Neural crest cell (in vitro differentiated cells): ENCODE measurements at places on chromosomes 5 and 9. TPM values are rescaled to one million over a fixed set of nuclear protein-coding genes. Genes with fewer than 3 reads are reported as not detected.
A peak's percentile ranks its signal among the peaks of the same experiment; 100 is the strongest.

- DNase-seq: no peak
Observed at GRCh38 chr9:6098431-6098830, 83.0 kb upstream of the RANBP6 start.

NDST1 gene
- 108 and 112 TPM in 2 replicates for total RNA-seq

GRCh38 chr5:79931409-79931808, 59.7 kb downstream of the MTX3 start:
- DNase-seq: no peak

AGXT2 gene
- not detected in 2 replicates for total RNA-seq

- no peak for DNase-seq
Observed at GRCh38 chr9:129731477-129732085, 21.3 kb downstream of the PTGES start.

DNA sequence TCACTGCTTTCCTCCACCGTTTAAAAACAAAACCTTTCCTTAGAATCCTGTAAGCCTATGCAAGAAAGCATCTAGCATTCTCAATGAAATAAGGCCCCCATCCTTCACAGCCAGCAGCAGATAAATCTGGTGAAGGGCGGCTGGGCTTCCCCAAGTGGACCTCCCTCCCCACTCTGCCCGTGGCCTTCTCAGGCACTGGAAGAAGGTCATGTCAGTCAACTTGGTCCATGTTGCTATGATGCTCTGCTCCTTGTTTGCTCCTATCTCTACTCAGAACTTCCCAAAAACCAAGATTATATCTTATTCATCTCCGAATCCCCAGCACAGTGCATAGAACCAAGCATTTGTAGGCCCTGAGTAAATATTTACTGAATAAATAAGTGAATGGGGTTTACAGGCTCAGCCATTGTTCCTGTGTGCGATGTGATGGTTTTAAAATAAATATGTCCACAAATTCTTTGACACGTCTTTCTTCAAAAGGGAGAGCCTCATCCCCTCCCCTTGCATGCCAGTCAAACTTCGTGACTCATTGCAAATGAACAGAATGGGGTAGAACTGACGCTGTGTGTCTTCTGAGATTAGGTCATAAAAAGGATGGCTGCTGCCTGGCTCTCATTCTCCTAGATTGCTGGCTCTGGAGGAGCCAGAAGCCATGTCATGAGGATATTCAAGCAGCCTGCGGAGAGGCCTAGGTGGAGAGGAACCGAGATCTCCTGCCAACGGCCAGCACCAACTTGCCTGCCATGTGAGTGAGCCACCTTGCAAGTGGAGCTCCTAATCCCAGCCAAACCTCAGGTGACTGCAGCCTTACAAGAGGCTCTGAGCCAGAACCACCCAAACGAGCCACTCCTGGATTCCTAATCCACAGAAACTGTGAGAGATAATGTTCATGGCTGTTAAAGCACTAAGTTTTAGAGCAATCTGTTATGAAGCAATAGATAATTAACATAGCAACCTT, 70.5 kb downstream of the MED27 start:
- no peak for DNase-seq

GRCh38 chr5:151139015-151139414, 18.6 kb downstream of the ANXA6 start:
- no peak for DNase-seq

GRIA1 gene
- total RNA-seq: 1.2 and 1.6 TPM in 2 replicates

DNA sequence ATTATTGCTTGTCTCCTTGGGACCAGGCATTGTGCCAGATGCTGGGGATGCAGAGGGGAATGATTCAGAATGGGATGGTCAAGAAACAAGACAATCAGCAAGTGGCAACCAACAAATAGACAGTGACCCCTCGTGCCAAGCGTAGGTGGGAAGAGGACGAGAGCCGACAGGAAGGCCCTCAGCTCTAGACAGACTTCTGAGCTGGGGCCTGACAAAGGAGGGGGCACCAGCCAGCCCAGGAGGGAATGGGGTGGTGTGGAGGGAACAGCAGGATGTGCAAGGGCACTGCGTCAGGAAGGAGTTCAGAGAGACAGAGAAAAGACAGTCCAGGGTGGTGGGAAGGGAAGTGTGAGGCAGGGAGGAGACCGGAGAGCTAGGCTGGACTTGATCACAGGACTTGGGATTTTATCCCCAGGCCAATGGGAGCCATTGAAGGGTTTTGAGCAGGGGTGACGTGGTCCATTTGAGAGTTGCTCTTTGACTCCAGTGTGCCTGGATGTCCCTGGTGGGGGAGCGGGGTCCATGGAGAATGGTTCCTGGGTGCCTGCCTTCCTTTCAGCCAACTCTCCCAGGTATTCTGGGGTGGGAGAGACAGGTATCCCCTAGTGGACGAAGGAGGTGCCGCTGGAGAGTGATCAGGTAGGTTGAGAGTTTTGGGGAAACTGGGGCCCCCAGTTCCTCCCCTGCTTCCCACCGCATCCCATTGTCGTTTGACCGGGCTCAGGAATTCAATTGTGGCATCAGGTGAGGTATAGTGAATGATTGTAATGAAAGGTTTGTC, 79.3 kb upstream of the ZNF618 start:
- DNase-seq: no peak

DNA sequence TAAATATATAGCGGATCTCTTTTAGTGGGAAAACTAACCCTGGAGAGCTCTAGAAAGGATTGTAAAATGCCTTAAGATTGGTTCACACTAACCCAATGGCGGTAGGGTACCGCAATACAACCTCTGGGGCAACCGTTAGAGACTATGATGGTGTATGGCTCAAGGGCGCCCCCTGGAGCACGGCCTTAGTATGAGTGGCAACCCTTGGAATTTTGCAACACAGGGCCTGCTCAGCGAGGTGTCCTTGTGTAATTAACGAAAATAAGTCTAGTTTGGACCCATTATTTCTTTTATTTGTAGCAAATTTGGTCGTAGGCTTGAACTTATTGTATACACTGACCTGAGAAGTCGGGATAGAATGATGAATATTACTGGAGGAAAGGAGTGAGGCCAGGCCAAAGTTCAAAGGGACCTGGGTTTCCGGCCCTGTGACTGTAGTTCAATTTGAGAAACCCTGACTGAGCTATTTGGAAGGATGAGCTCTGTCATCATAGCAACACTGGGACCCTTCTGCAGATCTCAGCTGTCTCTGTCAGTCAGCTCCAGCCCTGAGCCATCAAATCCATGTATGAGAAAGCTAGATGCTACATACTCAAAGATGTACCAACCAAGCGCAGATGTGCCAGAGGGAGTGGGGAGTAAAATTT, 54.8 kb downstream of the CAMK4 start:
- DNase-seq: peak; percentile 66

GRCh38 chr5:124289641-124290311, 456.7 kb downstream of the ZNF608 start:
- no peak for DNase-seq
